ENCODE measurements at places on chromosomes 7 and 10.
A peak's percentile ranks its signal among the peaks of the same experiment; 100 is the strongest.

DNA sequence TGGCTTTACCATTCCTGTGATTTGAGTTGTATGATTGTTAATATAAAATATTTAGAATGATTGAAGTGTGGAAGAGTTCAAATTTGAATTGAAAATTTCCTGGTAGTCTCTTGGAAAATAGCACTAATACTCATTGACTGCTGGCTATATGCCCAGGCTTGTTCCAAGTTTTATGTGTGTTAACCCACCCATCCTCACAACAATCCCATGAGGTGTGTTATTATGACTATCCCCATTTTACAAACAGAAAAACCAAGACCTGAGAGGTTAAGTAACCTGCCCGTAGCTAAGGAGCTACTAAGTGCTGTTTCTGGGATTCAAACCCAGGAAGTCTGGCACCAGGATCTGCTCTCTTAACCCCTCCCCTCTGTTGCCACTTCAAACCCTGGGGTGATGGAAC, 213.9 kb downstream of the CREB5 start:
- DNase-seq = no peak

DNA sequence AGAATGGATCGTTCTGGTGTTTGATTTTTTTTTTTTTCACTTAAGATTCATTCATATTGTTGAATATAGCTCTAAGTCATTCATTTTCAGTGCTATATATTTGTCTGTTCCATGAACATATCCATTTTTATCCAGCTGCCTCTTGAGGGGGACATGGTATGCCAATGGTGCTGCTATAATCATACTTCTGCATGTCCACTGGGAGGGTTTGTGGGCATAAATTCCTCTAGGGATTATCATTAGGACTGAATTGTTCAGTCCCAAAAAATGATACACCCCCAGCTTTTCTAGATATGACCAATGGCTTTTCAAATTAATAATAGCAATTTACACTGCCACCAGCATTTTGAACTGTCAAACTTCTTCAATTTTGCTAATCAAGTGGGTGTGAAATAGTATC, 41.1 kb downstream of the CAV1 start:
- DNase-seq = no peak

- no peak for DNase-seq
These were observed 331.7 kb downstream of the XPNPEP1 start for GRCh38 chr10:109591601-109592000.

GRCh38 chr10:33274096-33274785, 60.2 kb downstream of the NRP1 start:
- DNase-seq = no peak

GRCh38 chr10:123287594-123288247, 133.5 kb downstream of the BUB3 start:
- no peak for DNase-seq

DNA sequence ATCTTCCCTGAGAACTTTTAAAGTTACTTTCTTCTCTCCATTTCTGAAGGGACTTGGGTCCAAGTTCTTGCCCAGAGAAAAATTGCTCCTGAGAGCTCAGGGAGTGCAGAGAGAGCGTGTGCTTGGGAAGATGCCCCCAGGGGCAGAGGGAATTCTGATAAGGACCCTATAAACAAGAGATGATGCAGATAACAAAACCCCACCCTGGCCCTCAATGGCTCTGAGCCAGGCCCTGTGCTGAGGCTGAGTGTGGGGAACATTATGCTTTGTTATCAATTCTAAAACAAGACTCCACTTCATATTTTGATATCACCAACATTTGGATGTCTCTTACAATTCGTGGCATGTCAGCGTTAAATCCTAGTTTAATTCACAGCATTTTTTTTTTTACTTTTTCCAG, 34.4 kb upstream of the HABP2 start:
- DNase-seq = no peak

- DNase-seq = no peak
These were observed 236.6 kb downstream of the EBF3 start for GRCh38 chr10:129727495-129727894.

DNA sequence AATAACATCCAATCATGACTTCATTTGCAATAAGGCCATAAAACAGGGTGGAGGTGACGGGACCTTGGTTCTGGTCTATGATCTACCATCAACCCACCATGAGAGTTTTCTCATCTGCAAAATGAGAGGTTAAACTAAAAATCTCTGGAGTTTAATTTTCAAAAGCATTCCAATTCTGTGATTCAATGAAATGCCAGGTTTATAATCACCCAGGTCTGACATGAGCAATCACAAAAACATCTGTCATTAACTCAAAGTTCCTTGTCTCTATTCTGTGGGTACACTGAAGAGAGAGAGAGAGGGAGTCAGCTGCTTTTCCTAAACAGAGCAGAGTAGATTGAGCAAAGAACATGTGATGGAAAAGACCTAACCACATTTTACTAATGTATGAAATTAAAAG, 75.4 kb downstream of the NUDCD3 start:
- no peak for DNase-seq

DNA sequence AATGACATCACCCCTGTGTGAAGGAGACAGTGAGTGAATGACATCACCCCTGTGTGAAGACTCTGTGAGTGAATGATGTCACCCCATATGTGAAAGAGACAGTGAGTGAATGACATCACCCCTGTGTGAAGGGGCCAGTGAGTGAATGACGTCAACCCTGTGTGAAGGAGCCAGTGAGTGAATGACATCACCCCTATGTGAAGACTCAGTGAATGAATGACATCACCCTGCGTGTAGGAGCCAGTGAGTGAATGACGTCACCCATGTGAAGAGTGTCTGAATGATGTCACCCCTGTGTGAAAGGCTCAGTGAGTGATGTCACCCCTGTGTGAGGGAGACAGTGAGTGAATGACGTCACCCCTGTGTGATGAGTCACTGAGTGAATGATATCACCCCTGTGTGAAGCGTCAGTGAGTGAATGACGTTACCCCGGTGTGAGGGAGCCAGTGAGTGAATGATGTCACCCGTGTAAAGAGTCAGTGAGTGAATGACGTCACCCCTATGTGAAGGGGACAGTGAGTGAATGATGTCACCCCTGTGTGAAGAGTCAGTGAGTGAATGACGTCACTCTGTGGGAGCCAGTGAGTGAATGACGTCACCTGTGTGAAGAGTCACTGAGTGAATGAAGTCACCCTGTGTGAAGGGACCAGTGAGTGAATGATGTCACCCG, 478.1 kb downstream of the PTPRN2 start:
- no peak for DNase-seq

- no peak for DNase-seq
These were observed 80.7 kb downstream of the GCC1 start for GRCh38 chr7:127504715-127505114.

DNA sequence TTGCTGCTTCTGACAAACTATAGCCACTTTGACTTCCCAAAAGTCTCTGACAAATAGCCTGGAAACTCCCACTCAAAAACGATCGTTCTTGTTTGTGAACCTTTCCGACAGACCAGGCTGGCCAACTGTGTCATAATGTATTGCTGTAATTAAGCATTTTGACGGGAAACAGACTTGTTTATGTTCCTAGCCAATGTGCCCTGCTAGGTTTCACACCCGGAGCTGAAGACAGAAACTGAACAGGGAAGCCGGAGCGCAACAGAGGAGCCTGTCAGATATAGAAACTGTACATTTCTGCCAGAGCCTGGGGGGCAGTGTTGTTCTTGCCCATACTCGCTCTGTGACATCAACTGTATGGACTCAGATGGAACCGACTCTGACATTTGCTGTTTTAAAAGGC, 55.3 kb upstream of the C7orf33 start:
- DNase-seq = peak; percentile 1

- peak; percentile 72 for DNase-seq
These were observed 384 bp upstream of the TMEM229A start for GRCh38 chr7:124033095-124033806.

DNA sequence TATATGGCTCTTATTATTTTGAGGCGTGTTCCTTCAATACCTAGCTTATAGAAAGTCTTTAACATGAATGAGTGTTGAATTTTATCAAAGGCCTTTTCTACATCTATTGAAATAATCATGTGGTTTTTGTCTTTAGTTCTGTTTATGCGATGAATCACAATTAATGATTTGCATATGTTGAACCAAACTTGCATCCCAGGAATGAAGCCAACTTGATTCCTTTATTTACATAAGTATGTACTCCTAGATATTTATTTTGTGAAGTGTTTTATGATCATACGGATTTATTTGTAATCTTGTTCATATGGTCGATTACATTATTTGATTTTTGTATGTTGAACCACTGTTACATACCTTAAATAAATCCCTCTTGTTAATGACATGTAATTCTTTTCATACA, 244.3 kb upstream of the KCND2 start:
- DNase-seq = no peak

- DNase-seq = no peak
These were observed at the start of gene GPR141 for GRCh38 chr7:37683246-37684120. TSS of gene GPR141 (plus strand) at chr7:37683766. CDS start at chr7:37740394, 56,628 bp downstream.

GRCh38 chr7:3238525-3239210, 62.4 kb upstream of the SDK1 start:
- no peak for DNase-seq
